Caki2 (cell line): ENCODE measurements at places on chromosomes 3 and 15. TPM values are rescaled to one million over a fixed set of nuclear protein-coding genes. Genes with fewer than 3 reads are reported as not detected.

SYNPR gene
- total RNA-seq: not detected in 2 replicates

DNA sequence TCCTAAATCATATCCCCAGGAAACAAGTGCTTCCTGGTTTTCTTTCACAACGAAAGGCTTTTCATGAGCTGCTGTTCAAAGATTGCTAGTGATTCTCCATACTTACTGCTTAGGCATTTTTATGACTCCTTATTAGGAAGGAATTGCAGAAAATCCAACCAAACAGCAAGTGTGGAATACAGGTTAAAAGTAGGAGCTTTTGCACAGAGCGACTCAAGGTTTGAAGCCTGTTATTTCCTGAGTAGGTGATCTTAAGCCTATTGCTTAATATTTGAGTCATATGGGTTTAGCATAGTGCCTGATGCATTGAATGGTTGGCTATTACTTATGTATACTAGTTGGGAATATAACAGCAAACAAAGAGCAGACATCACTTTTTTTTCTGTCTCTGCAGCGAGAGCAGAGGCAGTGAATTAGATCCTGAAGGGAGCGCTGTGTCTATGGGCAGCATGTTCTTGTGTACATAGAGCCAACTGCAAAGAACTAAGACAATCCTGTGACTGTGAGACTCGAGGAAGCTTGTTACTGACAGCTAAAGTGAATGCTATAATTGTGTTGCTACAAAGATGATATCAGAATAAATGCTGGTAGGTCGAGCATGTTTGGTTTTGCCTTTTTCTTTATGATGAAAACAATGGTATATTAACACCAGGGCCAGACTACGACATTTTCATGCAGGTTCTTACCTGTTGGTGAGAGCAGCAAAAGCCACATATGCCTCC lies 6.3 kb downstream of the TM4SF1 start:
- DNase-seq: no peak

DNA sequence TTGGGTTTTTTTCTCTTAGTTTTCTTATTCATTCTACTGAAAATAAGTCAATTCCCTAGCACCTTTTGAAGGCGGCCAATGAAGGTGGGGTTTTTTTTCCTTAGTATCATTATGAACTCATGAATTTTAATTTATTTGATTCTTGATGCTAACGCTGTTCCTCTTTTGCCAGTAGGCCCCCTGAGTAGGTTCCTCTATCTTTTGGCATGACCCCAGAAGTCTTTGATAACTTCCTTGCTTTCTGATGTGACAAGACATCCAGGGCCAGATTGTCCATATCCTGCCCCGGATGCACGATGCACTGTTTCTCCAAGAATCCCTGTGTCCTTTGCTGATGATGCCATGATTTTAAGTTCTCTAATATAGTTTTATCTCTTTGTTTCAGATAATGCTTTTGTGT lies 20.6 kb downstream of the LRRK1 start:
- no peak for DNase-seq

GRCh38 chr3:40642812-40643211 lies 118.1 kb downstream of the ZNF621 start:
- no peak for DNase-seq

GRCh38 chr3:184568924-184569829 lies 7.6 kb downstream of the EPHB3 start:
- no peak for DNase-seq

DNA sequence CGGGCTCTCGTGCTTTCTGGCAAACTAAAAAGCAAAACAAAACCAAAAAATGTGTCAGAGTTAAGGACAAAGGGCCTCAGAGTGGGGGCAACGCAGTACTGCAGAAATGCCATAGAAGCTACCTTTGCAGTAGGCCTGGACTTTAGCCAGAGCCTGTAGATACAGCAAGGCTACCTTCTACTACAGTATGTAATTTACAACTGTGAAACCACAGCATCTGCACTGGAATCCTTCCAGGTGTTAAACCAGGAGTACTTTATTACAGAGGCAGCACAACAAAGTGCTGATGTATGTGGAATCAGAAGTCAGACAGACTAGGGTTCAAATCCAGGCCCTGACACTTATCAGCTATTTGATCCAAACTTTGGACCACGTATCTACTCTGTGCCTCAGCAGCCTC lies 34.9 kb downstream of the RUBCN start:
- DNase-seq: no peak

DNA sequence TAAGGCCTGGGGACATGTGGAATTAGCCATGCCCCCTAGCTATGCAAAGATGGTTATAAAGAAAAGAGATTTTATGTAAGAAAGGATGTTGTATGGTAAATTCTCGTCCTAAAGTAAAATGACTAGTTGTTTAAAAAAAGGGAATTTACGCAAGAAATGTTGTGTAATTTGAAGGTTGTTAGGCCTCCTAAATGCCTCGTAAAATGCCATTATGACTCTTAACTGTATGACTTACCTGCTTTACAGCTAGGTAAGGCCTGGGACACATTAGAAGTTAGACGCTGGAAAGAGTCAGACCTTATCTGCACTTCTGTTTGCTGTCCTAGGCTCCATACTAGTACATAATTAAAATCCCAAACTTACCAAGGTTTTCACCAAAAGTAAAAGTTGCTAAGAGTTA lies 17.5 kb upstream of the HHATL start:
- no peak for DNase-seq

GRCh38 chr15:83430441-83430840 lies 16.7 kb upstream of the SH3GL3 start:
- DNase-seq: no peak

CLDND1 gene
- total RNA-seq: 44.4 and 46.5 TPM in 2 replicates

- no peak for DNase-seq
These were observed 22.4 kb downstream of the HPS3 start for GRCh38 chr3:149151843-149152242.

DNA sequence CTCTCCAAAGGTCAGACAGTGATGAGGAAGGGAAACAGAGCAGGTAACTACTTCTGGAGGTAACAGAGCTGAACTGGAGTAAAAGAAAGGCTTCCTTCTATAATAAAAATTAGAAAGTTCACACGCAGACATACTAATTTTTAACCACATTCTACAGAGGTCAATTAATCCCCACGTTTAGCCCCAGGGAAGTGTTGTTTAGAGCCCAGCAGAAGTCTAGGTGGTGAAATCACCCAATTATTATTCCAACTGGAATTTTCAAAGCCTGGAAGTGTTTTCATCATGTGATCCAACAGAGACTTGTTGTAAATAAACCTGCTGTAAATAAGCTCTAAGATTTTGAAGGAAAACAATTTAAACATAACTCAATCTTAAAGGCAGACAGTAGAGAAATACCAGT lies 6.8 kb downstream of the ALDH1A2 start:
- DNase-seq: no peak

DUOXA2 gene
- not detected in 2 replicates for total RNA-seq

- DNase-seq: no peak
These were observed 297.9 kb downstream of the GABRG3 start for GRCh38 chr15:27268923-27269322.

GRCh38 chr3:133477487-133477886 lies 77.6 kb downstream of the BFSP2 start:
- DNase-seq: no peak

GRCh38 chr3:123883701-123884202 lies 380 bp downstream of the MYLK start:
- no peak for DNase-seq

IL17RB gene
- 0.41 and 2.7 TPM in 2 replicates for total RNA-seq

SERINC4 gene
- total RNA-seq: not detected in 2 replicates

DNA sequence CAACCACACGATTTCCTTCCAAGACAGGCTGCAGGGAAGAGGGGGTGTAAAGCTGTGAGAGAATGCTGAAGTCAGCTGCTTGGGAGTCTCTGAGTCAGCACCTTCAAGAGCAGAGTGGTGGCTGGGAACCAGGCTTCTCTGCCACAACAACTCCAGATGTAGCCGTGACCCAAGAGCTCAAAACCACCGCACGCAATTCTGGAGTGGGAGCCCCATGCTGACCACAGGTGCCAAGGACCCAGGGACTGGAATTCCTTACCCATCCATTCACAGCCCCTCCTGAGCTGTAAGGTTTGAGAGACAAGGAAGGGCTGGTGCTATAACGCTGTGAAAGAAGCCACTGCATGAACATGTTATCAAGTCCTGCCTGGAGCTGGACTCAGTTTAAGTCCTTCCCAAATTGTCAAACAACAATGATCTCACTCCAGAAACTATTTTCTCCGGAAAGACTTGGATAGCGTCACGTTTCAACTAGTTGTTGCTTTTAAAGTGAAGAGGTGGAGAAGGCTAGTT lies 61.4 kb downstream of the UMPS start:
- DNase-seq: no peak

SCAANT1 gene
- total RNA-seq: not detected in 2 replicates
